ENCODE measurements at places on chromosomes 5 and 9. TPM values are rescaled to one million over a fixed set of nuclear protein-coding genes. Genes with fewer than 3 reads are reported as not detected.
A peak's percentile ranks its signal among the peaks of the same experiment; 100 is the strongest.

GRCh38 chr9:34690983-34691935 is at the start of gene CCL19:
TSS of gene CCL19 (minus strand) at chr9:34691276. CDS start at chr9:34691139, 137 bp downstream.
- no peak for DNase-seq

Gene PCDHGA12
- total RNA-seq = 10.2 TPM

Gene APBA1
- total RNA-seq = 10.7 TPM

DNA sequence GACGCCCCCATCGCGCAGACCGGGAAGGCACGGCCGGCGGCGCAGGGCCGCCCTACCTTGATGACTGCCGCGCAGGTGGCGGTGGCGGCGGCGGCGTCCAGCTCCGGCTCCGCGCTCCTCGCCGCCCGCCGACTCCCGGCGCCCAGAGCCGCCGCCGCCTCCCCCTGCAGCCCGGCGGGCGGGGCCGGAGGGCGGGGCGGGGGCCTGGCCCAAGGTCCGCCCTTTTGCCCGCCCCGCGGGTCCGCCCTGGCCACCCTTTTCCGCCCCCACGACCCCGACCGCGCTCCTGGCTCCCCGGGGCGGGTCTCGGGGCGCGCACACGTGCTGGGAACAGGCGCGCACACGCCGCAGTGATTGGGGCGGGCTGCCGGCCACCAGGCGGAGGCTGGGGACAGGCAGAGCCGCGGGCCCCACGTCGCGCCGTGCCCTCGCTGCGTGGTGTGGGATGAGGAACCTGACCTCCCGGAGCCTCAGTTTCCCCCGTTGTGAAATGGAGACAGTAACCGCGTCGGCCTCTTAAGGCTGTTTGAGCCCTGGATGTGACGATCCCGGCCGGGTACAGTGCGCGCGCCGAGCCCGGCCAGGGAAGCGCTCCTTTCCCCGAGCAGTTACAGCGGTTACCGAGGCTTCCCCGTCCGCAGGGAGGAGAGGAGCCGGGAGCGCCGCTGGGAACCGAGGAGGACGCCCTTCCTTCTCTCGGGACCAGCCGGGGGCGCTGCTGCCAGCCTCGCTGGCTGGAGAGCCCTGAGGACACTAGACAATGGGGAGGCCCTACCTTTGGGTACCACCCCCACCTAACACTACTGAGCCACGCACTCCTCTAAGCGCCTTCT is at the start of gene CORO2A:
TSS of gene CORO2A (minus strand) at position 135 of the 833 bp plus-strand sequence. CDS start 34,977 bp downstream, outside the sequence.
- DNase-seq = peak; percentile 65

GRCh38 chr5:141570655-141571054 is 48.1 kb downstream of the DIAPH1 start:
- DNase-seq = no peak

DNA sequence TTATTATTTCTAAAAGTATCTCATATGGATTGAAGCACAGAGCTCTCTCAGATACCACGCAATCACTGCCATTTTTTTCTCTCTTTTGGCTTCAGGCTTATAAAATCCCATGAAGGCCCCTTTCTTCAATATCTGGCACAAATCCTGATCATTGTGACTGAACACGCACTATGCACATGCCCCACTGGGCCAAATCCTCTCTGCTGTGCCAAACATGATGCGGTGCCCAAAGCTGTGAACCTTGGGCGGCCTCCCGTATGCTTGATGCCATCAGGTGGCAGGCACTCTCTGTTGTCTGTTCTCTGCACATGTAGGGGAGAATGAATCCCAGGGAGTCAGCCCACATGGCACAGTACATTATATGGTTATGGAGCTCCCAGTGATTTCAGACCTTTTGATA is 375.0 kb upstream of the RGMB start:
- no peak for DNase-seq
